Endothelial cell (in vitro differentiated cells): ENCODE measurements at places on chromosomes 16 and 17. TPM values are rescaled to one million over a fixed set of nuclear protein-coding genes. Genes with fewer than 3 reads are reported as not detected.

Gene TPSAB1
- not detected for total RNA-seq

DNA sequence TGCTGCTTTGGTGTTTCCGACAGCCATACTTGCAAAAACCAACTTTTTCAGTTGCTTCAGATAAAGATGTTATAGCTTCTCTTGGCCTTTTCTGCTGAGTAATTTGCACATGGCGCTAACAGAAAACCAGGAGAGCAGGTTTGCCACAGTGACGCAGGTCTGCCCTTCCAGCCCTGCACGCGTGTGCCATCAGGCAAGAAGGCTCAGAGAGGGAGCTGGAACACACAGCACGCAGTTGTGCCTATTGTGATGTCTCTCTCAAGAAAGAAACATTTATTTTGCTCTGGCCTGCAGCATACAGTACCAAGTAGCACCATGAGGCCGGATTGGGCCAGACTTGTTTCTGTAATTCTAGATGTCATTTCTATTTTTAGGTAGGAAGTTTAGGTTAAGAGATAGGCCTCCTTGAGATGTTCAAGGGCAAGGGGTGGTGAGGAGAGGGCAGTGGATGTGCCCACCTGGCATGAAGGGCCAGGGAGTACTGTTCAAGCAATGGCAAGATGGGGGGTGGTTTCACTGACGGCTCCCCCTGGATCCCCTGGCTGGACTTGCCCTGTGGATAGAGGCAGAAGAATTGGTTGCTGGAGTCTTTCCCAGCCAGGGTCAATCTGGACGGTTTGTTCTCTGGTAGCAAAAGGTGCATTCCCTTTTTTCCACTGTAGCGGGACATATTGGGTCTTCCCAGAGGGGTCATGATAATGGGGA, 1.9 kb downstream of the CBX2 start:
- no peak overlapping the region for H3K27ac ChIP-seq
- peaks cover 33% of the 10 kb centered on the region for H3K36me3 ChIP-seq
- no peak for DNase-seq
- peak overlapping the region; percentile 96 for H3K4me3 ChIP-seq
- peaks cover 18% of the 10 kb centered on the region for H3K27me3 ChIP-seq

GRCh38 chr16:54932737-54933254, 2.1 kb downstream of the IRX5 start:
- H3K4me3 ChIP-seq, result peak overlapping the region; percentile 82
- peaks cover 34% of the 10 kb centered on the region for H3K4me1 ChIP-seq
- peak; percentile 41 for DNase-seq

GRCh38 chr17:51079049-51079448, 41.6 kb downstream of the SPAG9 start:
- H3K27me3 ChIP-seq, result peaks cover 2% of the 10 kb centered on the region
- H3K4me3 ChIP-seq, result no peak overlapping the region
- peaks cover 7% of the 10 kb centered on the region for H3K36me3 ChIP-seq
- H3K4me1 ChIP-seq, result no peaks in the 10 kb centered on the region
- no peak for DNase-seq
- H3K27ac ChIP-seq, result no peak overlapping the region

GRCh38 chr16:89828199-89828869, at the start of gene SPIRE2:
SPIRE2 (plus strand) TSS chr16:89828475; CDS start chr16:89828551, 76 bp downstream.
- no peaks in the 10 kb centered on the region for H3K36me3 ChIP-seq
- H3K4me3 ChIP-seq, result peak within 1 kb of the TSS; percentile 94
- peak within 1 kb of the TSS; percentile 48 for H3K27ac ChIP-seq
- peaks cover 11% of the 10 kb centered on the region for H3K27me3 ChIP-seq

DNA sequence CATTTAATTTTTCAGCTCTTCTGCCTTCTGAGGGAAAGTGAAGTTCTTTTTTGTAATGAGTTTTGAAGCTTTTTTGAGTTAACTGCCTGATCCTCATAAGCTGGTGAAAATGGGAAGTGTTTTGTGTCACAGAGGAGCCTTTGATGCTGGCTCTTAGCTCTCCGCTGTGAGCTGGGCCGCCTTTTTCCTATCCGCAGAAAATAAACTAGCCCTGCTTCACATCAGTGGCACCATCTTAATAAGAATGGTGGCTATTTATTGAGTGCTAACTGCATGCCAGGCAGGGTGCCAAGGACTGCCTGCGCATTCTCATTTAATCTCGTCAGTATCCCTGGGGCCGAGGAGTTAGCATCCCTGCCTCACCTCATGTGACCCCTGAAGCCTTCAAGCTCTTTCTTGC, 309.0 kb downstream of the CPPED1 start:
- H3K4me1 ChIP-seq, result peaks cover 4% of the 10 kb centered on the region
- no peaks in the 10 kb centered on the region for H3K36me3 ChIP-seq
- H3K27me3 ChIP-seq, result peaks cover 5% of the 10 kb centered on the region
- H3K27ac ChIP-seq, result no peak overlapping the region

- H3K36me3 ChIP-seq, result peaks cover 16% of the 10 kb centered on the region
- peaks cover 2% of the 10 kb centered on the region for H3K4me1 ChIP-seq
- peak; percentile 50 for DNase-seq
- no peak overlapping the region for H3K27ac ChIP-seq
- peaks cover 10% of the 10 kb centered on the region for H3K27me3 ChIP-seq
These were observed 387 bp downstream of the MRPL28 start for GRCh38 chr16:369866-370436.

Gene TEX19
- total RNA-seq, result 0.26 TPM

GRCh38 chr17:39763051-39763820, 25.5 kb downstream of the GRB7 start:
- H3K4me3 ChIP-seq, result no peak overlapping the region
- H3K36me3 ChIP-seq, result no peaks in the 10 kb centered on the region
- no peak overlapping the region for H3K27ac ChIP-seq
- H3K27me3 ChIP-seq, result peaks cover 2% of the 10 kb centered on the region
- H3K4me1 ChIP-seq, result no peaks in the 10 kb centered on the region

Gene SLC13A2
- total RNA-seq, result not detected

Gene INTS2
- total RNA-seq, result 12.3 TPM

Gene MYADML2
- total RNA-seq, result not detected

DNA sequence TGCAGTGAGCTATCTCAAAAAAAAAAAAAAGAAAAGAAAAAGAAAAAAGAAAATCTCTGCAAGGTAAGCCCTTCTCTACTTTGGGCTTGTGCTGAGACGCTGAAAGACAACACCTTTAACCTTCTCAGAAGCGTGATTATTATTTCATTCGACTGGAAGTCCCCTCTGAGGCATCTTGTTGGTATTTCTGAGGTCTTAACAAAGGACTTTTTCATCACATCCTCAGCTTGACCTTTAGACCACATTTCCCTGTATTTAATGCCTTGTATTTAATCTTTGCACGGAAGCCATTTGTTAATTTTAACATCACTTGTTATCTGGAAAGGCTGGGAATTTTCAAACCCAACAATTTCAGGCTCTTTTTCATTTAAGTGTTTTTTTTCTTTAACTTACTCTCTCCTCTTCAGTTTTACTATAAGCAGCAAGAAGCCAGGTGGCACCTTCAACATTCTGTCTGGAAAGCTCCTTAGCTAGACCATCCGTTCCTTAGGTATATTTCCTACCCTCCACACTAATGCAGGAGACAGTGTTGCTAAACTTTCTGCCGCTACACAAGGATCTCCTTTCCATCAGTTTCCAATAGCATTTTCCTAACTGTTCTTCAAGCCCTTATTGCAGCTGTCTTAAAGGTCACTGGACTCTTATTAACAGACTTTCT, 10.3 kb downstream of the KCTD13 start:
- peaks cover 28% of the 10 kb centered on the region for H3K36me3 ChIP-seq
- DNase-seq, result no peak
- H3K4me3 ChIP-seq, result no peak overlapping the region
- no peaks in the 10 kb centered on the region for H3K4me1 ChIP-seq
- peaks cover 2% of the 10 kb centered on the region for H3K27me3 ChIP-seq

DNA sequence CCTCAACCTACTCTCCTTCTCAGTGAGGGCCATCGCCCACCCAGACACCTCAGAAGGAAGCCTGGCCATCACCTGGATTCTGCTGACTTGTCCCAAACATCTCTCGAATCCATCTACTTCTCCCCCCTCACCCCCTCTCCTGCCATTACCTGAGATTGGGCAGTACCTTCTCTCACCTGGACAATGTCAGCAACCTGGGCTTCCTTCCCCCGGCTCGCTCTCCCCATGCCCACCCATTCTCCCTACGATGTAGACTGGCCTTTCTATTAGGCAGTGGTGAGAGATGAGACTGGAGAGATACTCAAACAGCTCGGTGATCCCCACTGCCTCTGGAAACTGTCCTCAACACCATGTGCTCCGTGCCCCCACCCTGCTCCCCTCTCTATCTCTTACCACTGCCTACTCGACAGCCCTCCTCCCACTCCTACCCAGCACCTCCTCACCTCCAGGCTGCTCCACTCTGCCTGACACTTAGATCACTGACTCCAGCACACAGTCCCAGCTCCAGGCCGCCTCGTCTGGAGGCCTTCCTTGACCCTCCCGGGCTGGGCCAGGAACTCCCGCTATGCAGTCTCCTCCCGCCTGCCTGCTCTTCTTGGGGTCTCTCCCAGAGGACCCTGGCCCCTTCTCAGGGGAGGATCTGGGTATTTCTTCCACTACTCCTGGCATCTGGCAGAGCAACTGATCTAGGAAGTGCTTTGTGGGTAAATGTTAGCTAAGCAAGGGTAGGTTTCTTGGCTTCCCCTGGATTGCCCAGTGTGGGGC, 235.8 kb upstream of the NLRP1 start:
- H3K27me3 ChIP-seq, result peaks cover 5% of the 10 kb centered on the region
- H3K4me3 ChIP-seq, result no peak overlapping the region
- no peak for DNase-seq

GRCh38 chr16:87823181-87823929, 46.0 kb downstream of the SLC7A5 start:
- DNase-seq, result no peak
- H3K27me3 ChIP-seq, result no peaks in the 10 kb centered on the region
- H3K36me3 ChIP-seq, result no peaks in the 10 kb centered on the region
- H3K4me3 ChIP-seq, result no peak overlapping the region
- H3K27ac ChIP-seq, result no peak overlapping the region
- H3K4me1 ChIP-seq, result peaks cover 6% of the 10 kb centered on the region

Gene IL21R
- total RNA-seq, result not detected

Gene HBA2
- not detected for total RNA-seq

DNA sequence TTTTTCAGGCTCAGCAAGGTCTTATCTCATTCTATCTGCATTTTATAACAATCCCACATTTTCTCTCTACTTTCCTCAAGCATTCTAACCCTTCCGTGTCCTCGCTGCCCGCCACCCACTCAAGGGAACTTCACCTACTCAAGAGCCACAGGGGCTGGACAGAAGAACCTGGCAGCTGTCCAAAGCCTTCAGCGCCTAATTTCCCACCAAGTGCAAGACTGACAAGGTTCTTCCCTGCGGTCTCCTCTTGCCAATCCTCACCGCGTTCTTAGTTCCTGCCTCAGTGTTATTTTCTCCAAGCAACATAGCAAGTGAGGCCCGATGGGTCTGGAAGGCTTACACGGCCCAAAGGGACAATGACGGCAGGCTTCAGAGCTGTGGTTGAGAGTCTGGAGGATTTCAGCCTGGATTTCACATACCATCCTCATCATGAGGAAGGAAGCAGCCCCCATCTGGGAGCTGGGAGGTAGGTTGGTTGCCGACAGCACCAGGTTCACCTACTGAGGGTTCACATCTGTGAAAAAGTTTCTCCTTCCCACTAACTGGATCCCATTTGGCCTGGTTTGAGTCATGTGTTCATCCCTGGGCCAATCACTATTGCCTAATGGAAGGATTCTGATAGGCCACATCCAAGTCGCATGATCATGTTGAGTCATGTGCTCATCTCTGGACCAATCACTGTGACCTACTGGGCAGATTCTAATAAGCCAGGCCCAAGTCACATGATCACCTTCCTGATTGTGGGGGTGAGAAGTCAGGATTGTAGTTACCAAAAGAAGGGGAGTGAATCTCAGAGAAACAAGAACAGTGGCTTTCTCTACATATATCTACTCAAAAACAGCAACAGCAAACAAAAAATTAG, 108.2 kb downstream of the N4BP1 start:
- no peak overlapping the region for H3K27ac ChIP-seq
- no peaks in the 10 kb centered on the region for H3K36me3 ChIP-seq
- H3K27me3 ChIP-seq, result peaks cover 8% of the 10 kb centered on the region
- H3K4me3 ChIP-seq, result no peak overlapping the region
- no peaks in the 10 kb centered on the region for H3K4me1 ChIP-seq
